ENCODE measurements at places on chromosomes 7 and 10.

- DNase-seq, result no peak
Observed at GRCh38 chr10:100291356-100291755, 4.9 kb upstream of the BLOC1S2 start.

DNA sequence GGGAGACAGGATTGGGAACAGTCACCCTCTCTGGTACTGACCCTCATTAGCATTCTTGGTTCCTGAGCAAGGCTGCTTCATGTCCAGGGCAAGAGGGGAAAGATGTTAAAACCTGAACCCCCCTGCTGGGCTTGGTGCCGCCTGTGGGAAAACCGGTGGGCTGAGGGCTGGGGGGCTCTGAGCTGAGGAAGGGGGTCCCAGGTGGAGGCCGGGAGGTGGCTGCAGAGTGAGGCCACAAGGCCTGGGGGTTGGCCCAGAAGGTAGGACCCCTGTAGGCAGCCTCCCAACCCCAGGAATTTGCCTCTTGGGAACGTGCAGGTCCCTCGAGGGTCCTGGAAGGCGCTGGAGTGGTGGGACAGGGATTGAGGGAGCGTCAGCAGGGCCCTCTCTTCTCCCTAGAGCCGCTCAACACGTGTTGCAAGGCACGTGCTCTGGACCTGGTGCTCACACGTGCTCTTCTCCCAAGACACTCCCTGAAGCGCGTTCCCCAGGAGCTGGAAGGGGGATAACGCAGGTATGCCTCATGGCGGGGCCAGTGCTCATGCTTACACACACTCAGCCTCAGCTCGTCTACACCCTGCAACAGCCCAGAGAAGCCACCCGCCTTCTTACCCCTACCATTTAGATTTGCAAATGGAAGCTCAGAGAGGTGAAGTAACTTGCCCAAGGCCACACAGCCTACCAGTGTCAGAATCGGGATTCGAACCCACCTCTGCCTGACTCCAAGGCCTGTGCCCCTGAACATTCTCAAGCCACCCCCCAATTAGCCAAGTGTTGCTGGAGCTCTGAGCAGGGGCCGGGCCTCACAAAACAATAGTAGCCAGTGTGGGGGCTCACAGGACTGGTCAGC is 64.4 kb downstream of the LHPP start:
- DNase-seq, result no peak

GRCh38 chr7:42237811-42238541 is 967 bp upstream of the GLI3 start:
- peak; percentile 80 for DNase-seq

DNA sequence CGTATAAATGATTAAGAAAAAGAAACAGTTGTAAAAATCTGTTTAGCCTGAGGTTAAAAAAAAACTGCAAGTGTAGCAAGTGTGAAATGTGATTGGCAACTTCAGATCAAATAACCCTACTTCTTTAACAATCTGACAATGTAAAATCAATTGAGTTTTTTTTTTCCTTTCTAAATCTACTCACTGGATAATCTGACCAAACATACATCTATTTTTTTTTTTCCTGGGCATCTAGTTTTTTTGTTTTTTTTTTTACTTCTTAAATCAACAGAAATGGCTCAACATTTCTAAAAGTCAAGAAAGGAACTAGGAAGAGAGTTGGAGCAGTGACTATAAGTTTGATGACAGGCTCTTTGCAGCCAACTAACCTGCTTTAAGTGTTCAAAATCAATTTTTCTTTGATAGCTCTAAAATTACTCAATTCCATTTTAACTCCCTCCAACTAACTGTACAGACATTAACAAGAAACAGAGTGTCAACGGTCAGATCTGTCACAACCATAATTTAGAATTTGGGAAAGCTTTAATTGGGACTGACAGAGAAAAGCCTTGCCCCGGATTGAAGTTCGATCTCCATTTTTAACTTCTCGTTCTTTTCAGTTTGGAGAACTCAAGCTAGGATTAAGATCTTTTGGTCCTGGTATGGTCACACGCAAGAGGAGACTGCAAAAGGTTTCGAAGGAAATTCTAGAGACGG is 1.2 kb downstream of the ARL3 start:
- no peak for DNase-seq

- no peak for DNase-seq
Observed at GRCh38 chr10:29994811-29995210, 64.6 kb downstream of the JCAD start.

GRCh38 chr10:132788831-132789219 is 2.9 kb upstream of the NKX6-2 start:
- DNase-seq, result no peak

DNA sequence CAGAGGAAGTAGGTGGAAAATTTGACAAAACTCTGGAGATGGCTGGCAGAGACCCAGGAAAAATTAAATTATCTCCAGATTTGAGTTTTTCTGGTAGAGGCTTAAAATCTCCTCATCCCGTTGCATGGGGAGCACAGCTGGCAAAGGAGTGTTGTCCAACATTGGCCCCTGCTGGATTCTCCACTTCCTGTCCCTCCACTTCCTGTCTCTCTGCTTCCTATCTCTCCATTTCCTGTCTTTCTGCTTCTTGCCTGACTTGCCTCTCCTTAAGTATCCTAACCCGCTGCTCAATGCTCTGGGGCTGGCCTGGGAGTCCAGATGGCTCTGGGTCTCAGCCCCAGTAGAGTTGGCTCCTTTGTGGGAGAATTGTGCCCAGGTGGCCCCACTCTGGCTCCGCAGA is 65.8 kb upstream of the EMX2 start:
- DNase-seq, result no peak

- no peak for DNase-seq
Observed at GRCh38 chr10:132451506-132452215, 54.7 kb downstream of the PWWP2B start.

DNA sequence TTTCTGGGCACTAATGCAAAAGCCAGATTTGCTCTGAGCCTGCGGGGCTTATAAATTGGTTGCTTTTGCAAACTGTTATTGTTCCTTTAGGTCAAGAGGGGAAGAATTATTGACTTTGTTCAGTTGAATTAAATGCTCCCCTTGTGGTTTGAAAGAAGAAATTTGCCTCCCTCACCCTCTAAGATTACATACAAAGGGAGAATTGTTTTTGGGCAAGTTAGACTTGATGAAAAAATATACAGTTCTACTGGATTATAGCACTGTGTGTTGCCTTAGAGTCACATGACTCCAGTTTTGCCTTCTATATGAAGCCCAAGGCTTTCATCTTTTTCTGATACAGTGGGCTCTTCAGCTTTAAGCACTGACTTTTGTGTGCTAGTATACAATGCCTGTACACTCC is 1265.8 kb upstream of the LRRTM3 start:
- no peak for DNase-seq

DNA sequence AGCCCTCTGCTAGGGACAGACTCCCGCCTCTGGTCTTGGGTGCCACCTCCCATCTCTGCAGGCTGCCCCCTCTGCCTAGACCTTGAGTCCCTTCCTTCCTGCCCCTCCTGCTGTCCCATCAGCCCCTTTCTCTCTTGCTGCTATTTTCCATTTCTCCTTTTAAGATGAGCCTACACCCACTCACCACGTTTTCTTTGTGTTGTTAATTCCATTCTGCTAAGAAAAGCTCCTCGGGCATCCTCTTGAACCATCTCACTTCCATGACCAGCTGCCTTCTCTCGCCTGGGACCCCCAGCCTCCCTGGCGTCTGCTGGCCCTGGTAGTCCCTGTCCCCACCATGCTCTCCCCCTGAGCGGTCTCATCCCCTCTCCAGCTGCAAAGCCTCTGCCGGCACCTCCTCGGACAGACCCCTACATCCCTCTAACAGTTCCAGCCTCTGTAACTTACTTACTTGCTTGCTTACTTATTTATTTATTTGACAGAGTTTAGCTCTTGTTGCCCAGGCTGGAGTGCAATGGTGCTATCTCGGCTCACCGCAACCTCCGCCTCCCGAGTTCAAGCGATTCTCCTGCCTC is 95.8 kb upstream of the SH2B2 start:
- no peak for DNase-seq

DNA sequence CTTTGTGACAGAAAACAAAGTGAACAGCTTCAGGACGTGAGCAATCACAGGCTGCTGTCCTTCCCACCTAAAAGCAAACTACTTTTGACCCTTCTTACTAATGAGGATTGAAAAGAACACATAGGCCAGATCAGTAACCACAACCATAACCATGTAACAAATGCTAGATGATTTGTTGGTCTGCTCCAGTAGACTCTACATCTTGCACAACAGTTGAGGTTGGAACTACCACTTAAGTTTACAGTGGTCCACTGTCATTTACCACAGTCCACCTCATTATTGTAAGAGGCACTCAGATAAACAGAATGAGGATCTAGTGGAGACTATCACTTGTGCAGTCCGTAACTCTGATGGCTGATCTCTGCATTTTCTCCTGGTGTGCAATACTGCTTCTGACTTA is 27.8 kb downstream of the NET1 start:
- DNase-seq, result peak; percentile 89

GRCh38 chr7:69761290-69761922 is 163.1 kb downstream of the AUTS2 start:
- DNase-seq, result no peak

DNA sequence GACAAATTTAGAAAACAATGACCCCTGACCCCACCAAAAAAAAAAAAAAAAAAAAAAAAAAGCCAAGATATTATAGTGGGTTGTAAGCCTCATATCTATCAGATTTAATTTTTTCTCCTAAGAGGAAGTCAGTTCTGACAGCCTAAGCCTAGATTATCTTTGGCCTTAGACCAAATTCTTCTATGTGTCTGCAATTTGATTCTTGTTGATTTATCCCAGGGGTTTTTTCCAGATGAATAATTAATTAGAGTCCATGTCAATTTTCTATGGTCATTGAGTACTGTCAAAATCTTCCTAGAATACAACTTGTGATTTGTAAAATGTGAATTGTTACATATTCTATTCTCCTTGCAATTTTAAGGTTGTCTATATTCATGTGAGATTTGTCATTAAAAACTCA is 151.6 kb upstream of the CACNA2D1 start:
- no peak for DNase-seq

DNA sequence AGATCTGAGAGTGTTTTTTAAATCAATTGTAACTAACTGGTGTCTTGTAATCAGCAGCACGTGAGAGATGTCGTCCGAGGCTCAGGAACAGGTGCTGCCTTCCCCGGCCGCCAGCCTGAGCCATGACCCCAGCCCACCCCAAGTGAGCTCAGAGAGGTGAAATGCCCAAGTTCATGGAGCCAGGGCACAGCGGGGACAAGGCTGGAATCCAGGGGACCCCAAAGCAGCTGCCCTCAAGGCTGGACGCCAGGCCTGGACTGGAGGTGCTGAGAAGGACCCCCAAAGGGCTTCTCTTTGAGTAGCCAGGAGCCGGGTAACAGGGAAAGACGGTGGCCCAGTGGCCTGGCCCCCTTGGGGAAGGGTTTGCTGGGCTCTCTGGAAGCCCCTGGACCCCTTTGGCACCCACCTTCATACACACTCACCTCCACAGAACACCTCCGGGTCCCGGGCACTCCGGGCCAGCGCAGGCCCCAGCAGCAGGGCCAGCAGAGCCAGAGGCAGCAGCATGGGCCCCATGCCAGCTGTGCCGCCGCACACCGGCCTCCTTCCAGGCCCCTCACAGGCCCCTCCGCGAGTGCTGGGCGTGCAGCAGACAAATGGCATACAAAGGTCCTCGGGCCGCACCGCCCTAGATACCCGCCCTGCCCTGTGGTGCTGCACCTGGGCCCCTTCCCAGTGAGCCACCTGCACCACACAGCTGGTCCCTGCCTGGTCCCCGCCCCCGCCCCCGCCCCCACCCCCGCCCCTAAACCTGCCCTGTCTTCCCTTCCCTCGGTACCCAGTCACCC is 24.0 kb upstream of the CNPY1 start:
- no peak for DNase-seq

- DNase-seq, result no peak
Observed at GRCh38 chr7:54802841-54803240, 43.8 kb upstream of the SEC61G start.

- no peak for DNase-seq
Observed at GRCh38 chr10:119281581-119282071, 74.3 kb downstream of the GRK5 start.

GRCh38 chr10:31064348-31064747 is 32.7 kb upstream of the ZNF438 start:
- DNase-seq, result peak; percentile 80

DNA sequence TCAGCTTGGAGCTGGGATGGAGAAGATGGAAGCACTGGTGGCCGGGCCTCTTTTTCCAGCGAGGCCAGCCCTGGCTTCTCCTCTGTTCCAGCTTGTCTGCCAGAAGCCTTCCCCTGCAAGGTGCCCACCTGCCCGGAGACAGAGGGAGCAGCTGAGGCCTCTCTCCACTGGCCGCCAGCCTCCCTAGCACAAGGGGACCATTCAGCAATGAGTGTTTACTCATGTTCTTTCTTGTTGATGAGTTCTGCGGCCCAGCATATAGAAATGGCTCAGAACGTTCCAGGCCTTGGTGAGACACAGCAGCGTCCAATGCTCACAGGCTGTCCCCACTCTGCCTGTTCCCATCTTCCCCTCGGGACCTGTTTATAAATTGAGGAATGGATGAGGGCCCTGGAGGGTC is 47.3 kb downstream of the CHST3 start:
- no peak for DNase-seq

GRCh38 chr7:651032-651728 is 75.3 kb upstream of the DNAAF5 start:
- no peak for DNase-seq

DNA sequence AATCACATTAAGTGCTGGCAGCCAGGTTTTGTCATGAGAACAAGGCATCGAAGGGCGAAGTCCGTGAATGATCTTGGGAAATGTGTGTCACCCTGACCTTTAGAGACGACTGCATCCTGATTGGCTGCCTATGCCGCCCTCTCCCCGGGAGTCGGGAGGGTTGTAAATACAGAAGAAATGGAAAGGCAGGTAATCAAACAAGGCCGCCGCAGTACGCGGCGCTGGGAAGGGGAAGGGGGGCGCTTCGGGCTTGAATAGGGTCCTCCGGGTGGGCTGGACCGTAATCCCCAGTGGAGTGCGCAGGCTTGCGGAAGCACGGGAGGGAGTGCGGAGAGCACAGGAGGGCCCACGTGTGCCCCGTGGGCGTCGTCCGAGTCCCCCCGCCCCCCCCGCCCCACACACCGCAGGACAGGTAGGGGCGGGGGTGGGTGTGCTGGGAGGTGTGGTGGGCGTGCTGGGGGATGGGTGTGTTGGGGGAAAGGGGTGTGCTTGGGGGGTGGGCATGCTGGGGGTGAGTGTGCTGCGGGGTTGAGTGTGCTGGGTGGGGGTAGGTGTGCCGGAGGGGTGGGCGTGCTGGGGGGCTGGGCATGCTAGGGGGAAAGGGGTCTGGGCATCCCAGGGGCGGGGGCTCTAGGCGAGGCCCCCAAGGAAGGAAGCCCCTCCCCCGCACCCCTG is 169.4 kb downstream of the ARHGAP12 start:
- no peak for DNase-seq
